Left lobe of liver (tissue), 2 donors: ENCODE measurements at places on chromosomes 5 and 9.
A peak's percentile ranks its signal among the peaks of the same experiment; 100 is the strongest.

DNA sequence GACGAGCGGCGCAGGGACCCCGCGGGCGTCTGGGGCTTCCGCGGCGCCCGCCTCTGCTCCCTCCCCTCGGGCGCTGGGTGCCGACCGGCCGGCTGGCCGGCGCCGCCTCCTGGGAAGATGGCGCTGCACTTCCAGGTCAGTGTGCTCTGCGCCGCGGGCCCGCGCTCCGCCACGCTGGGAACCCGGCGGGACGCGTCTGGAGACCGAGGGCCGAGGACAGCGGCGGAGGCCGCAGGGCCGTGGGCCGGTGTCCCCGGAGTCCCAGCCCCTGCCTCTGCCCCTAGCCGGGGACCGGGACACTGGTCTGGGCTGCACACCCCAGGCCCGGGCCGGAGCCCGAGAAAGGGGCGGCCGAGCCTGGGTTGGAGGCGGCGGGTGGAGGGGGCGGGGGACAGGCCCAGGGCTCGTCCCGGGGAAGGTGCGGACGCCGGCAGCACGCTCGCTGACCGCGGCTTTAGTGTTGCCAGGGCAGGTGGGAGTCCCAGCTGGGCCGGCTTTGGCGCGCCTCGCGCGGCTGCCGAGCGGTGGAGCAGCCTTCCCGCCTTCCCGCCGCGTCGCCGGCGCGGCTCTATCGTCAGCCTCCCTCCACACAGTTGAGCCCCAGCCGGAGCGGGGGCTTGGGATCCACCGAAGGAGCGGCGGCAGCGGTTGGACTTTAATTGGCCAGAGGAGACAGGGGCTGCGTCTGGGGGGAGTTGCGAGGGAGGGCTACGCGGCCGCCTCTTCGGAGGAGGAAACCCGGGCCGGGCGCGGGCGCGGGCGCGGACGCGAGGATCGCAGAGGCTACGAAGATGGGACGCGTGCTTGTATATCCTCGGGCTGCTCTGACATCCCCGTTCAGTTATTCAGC lies at the start of gene RANBP17:
Gene RANBP17 (plus strand): TSS at position 102 of the 850 bp plus-strand sequence.
- peak; percentile 60 for DNase-seq

DNA sequence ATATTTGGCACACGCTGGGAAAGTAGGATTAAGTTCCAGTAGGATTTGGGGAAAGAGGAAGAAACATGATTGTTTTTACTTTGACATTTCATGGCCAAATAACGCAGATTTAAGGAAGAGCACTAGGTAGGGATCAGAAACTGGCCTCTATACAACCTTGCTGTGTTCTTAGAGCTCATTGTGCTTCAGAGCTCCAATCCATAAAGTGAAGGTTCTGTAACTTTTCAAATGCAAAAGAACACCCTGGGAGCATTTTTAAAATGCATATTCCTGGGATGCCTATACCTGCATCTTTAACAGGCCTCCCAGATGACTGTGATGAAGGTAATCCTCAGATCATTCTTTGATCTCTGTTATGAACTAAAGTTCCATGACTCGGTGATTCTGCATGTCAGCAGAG lies 77.1 kb downstream of the YIPF5 start:
- no peak for DNase-seq

- no peak for DNase-seq
These were observed 196.8 kb upstream of the DAPK1 start for GRCh38 chr9:87300915-87301314.

- no peak for DNase-seq
These were observed 558.5 kb downstream of the DMRTA1 start for GRCh38 chr9:23005156-23005555.

- peak; percentile 50 for DNase-seq
These were observed 44.0 kb upstream of the XPA start for GRCh38 chr9:97740848-97741821.
